ENCODE measurements at places on chromosomes 2 and 18. TPM values are rescaled to one million over a fixed set of nuclear protein-coding genes. Genes with fewer than 3 reads are reported as not detected.

DNA sequence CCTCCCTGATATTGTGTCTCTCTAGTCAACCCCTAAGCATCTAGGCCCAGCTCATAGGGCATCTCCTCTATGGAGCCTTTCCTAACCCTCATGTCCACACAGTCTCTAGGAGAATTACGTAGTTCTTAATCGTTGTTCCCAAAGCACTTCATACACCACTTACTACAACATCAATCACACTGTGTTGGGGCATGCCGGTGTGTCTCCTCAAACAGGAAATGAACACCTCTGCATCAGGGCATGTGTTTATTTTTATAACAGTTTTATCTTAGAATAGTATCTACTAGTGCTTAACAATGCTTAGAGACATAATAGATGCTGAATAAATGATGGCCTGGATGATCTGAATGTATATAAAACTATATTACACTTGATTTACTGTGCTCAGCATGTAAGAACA lies 19.7 kb downstream of the CYP1B1 start:
- no peak for DNase-seq

DNA sequence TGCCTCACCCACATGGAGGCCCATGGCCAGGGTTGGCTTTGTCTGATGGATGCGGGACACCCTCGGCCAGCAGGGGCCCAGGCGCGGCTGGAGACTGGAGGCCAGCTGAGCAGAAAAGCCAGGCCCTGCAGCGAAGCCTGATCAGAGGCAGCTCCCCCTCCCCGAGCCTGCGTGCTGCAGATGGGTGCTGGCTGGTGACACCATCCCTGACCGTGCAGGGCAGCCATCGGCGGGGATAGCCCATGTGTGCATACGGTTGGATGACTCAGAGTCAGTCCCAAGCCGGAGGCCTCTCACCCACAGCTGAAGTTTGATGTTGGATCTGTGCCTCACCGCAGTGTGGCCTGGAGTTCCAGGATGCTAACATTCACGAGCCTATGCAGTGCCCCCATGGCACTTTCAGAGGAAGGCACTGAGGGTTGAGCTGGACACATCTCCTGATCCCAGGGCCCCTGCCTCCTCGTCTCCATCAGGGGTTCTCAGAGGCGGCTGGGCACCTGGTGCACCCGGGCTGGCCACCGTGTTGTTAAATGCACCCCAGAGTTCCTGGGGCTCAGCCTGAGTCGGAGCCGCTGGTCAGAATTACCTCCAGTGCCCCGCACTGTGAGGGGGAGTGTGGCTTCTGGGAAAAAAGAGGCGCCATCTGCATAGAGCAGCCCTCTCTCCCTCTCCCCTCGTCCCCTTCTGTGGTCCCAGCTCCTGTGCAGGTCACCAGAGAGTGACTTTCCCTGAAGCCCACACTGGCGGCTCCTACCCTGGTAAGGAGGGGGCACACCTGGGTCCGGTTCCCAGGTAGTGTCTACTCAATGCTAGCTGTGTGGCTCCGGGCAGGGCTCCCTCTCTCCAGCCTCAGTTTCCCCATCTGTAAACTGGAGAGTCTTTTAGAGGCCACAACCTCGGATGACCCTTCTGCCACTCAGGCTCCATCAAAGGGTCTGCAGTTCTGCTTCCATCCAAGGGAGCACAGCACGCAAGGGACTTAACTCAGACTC lies 19.4 kb upstream of the KIF1A start:
- DNase-seq, result no peak

DNA sequence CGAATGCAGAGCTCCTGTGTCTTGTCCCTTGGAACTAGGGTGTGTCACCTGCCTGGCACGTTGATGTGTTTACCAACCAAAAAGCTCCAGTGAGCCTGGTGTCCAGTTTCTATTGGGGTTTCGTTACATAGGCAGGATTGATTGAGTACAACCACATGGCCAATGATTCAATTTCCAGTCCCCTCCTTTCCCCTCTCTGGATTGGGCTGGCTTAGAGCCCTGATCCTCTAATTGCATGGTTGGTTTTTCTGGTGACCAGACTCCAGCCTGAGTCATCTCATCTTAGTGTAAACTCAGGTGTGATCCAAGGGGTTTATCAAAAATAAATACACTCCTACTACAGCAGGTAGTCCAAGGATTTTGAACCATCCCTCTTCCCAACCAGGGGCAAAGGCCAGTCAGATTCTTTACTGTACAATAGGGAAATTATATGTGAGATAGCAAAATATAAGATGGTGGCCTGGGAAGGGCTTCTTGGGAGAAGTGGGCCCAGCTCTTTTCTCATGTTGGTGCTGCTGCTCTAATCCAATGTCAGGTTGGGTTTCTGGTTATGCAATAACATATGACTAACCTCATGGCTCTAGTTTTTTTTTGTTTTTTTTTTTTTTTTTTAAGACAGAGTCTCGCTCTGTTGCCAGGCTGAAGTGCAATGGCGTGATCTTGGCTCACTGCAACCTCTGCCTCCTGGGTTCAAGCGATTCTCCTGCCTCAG lies 64.7 kb upstream of the MGAT5 start:
- no peak for DNase-seq

GRCh38 chr2:162524192-162524591 lies 180.3 kb downstream of the GCA start:
- DNase-seq, result no peak

GRCh38 chr2:180442860-180443644 lies 436.0 kb upstream of the CWC22 start:
- DNase-seq, result no peak

ARHGEF33 gene
- 0.14 TPM for total RNA-seq

- no peak for DNase-seq
Observed at GRCh38 chr2:166609183-166609959, 115.3 kb upstream of the SCN7A start.
